ENCODE measurements at places on chromosomes 7 and 10.

GRCh38 chr10:122293156-122293960 is 22.3 kb downstream of the BTBD16 start:
- DNase-seq: peak; percentile 56

DNA sequence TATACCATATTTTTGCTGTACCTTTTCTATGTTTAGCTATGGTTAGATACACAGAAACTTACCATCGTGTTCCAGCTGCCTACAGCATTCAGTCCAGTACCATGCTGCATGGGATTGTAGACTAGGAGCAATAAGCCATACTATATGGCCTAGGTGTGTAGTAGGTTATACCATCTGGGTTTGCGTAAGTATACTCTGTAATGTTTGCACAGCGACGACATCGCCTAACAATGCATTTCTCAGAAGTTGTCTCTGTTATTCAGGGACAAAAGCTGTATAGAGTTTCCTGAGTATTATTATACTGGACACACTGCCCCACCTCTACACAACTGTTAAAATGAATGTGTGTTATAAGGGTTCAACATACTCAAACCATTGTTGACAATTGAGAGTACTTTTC is 93.8 kb upstream of the MKI67 start:
- no peak for DNase-seq

GRCh38 chr10:101237081-101237981 is 8.1 kb upstream of the LBX1 start:
- DNase-seq: no peak

GRCh38 chr7:151930695-151931094 is 25.6 kb upstream of the GALNTL5 start:
- peak; percentile 25 for DNase-seq

GRCh38 chr10:72126184-72126871 is 38.0 kb upstream of the SPOCK2 start:
- DNase-seq: peak; percentile 61

DNA sequence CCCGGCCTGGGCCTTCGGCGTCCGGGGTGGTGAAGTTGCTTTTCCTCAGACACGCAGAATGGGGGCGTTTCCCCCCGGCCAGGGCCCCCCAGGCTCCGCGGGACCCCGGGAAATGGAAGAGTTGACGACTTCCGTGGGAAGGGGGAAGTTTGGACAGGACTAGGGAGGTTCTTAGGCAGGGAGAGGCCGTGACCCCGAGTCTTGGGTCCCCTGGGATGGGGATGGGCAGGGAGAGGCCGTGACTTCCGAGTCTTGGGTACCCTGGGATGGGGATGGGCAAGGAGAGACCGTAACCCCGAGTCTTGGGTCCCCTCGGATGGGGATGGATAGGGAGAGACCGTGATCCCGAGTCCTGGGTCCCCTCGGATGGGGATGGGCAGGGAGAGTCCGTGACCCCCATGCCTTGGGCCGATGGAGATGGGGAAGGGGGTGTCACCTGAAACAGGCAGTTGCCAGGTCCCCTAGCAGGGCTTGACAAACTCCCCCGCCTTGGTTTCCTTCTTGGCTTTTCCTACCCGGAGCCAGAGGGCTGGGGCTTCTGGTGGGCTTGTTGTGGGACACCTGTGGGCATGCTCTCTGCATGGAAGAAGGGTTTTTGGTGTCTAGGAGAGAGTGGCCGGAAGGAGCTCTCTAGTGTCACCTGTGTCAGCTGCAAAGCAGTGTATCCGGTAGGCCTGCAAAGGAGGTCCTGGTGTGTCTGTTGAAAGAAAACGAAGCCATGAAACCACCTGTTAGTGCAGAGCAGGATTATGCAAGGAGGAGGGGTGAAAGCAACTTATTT is 1.1 kb downstream of the TRRAP start:
- DNase-seq: peak; percentile 30

GRCh38 chr7:13984831-13985685 is 4.4 kb downstream of the ETV1 start:
- no peak for DNase-seq

DNA sequence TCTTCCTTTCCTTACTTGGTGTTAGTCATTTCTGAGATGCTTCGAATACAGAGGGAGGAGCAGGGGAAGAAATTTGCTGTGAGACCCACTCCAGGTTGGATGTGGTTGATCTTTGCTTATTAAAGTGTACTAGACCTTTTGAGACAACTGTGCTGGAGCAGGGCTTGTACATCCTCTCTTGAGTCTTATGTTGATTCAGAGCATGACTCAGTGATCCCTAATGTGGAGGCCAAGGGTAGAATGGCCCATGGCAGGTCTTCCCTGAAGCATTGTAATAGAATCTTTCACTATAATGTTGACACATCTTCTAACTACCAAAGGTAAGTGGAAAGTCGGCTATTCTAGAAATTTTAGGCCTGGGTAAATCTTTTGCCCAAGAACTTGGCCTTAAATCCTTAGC is 17.0 kb upstream of the SFR1 start:
- no peak for DNase-seq

DNA sequence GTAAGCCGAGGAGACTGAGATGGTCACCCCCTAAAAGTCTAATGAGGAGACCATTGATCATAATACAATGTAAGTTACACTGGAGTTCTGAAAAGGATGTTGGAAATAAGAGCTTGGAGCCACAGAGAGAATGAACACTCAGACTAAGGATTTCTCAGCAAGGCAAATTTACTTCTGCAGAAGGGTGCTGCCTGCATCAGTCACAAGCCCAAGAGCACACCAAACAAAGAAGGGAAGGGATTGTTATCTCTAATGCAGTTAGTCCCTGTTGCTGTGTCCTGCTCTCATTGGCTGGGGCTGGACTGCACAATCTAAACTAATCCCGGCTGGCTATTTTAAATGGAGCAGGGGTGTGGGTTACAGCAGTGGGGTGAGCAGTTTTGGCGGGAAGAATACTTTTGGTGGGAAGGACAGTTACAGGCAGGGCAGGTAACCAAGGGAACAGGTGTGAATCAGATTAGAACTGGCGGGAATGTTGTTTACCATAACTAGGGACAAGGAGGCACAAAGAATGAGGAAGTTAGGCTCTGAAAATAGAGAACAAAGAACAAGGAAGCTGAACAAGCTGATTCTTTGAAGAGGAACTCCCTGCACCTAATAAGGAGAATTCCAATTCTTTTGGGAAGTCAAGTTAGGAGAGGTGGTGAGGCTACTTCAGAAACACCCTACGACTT is 30.3 kb upstream of the TRIM24 start:
- DNase-seq: no peak

DNA sequence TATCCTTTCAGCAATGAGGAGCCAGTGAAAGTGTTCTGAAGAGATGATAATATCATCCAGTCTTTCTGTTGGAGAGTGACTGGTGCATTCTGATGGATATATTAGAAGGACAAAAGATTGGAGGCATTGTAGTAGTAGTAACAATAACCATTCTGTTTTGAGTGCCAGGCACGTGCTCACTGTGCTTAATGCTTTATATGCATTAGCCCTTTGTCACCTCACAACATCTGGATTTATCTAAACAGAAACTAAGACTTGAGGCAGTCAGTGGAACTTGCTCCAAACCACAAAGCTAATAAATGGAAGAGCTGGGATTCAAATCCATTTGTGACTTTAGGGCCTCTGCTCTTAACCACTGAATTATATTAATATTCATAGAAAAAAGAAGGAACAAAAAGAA is 84.5 kb upstream of the OIT3 start:
- no peak for DNase-seq

DNA sequence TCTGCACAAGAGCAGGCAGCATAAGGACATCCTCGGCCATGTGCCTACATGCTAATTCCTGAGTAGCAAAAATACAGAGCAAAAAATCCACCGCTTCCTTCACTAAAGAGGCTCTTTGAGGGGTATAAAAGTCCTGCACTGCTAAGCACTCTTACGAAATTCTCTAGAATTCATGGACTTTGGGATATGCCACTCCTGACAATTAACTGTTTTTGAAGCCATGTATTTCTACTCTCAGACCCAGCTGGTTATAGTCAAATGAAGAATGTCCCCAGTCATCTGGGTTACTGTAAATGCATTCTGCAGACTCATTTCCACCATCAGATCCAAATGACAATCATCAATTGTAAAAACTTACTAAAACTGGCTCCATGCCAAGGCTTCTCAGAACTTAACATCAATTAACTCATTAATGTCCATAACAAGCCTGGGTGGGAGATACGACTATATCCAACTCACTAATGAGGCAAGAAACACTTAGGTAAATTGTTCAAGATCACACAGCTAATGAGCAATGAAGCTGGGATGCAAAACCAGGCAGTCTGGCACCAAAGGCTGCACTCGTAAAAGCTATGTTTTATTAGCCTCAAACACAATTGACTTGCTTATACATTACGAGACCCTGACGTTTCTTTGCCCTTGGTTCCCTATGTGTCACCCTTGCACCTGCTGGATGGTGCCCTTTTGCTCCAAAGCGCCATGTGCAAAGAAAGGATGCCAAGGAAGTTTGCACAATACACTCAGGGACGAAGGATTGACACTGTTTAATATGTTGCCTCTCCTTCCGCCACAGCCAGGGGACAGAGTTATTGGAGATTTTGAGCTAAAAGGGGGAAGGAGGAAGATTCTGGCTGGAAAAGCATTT is 250.4 kb downstream of the ELMO1 start:
- DNase-seq: no peak

- no peak for DNase-seq
Observed at GRCh38 chr7:95933618-95934017, 161.3 kb downstream of the DYNC1I1 start.

- no peak for DNase-seq
Observed at GRCh38 chr10:67657775-67658174, 38.2 kb downstream of the CTNNA3 start.

DNA sequence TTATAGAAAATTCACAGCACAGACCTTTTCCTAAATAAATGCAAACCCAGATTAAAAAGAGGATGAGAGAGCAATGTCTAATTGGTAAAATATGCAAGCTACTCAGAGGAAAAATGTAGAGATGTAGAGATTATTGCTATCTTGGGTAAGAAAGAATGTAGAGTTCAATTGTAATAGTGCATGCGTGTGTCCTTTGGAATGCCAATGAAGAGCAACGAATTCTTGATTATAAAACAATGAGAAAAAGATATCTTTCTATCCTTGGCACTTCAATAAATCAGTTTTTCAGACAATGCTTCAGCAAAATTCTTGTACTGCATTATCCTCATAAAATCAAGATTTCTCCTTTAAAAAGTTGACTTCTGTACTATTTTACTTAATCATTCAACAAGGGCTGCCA is 50.9 kb downstream of the SEMA3D start:
- peak; percentile 26 for DNase-seq

GRCh38 chr10:87915989-87916388 is 52.6 kb downstream of the PTEN start:
- DNase-seq: no peak

DNA sequence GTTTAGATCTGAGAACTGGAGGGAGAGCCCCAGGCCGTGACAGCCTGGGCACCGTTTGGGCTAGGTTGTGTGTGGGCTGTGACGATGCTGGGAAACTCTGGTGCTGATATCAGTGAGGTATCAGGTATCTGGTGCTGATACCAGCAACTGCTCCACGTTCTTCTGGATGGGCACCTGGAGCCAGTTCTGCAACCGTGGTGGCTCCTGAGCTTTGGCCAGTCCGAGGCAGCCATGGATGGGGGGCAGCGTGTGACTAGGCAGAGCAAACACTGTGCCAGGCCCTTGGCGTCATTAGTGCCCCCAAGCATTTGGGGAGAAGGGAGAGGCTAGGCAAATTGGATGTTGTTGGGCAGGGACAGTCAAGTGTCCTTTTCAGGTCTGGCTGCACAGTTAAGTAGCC is 57.9 kb downstream of the ZNF467 start:
- no peak for DNase-seq

DNA sequence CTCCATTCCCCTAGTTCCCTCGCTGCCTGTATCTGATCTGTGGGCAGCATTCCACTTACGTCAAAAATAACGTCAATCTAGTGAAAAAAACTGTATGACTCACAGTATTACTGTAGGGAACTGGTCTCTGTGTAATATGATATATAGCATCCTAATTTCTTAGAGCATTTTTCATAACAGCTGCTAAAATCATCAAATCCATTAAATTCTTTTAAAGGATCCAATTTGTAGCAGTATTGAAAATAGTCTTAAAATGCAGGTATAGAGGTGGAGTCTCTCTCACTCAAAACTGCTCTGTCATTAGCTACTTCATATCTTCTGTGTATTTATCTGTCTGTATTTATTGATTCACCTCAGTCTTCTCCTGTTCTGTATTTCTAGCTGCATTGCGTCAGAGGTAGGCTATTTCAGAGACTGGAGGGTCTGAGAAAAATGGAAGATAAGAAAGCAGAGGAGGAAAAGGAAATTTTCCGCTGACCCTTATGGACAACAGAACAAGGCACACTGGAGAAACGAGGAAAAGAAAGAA is 59.9 kb downstream of the PON1 start:
- DNase-seq: peak; percentile 45

All from trophoblast cell (in vitro differentiated cells and primary cell).